ENCODE measurements at places on chromosomes 12 and 14.

GRCh38 chr12:13452955-13453570, 256.5 kb downstream of the EMP1 start:
- no peak for DNase-seq

DNA sequence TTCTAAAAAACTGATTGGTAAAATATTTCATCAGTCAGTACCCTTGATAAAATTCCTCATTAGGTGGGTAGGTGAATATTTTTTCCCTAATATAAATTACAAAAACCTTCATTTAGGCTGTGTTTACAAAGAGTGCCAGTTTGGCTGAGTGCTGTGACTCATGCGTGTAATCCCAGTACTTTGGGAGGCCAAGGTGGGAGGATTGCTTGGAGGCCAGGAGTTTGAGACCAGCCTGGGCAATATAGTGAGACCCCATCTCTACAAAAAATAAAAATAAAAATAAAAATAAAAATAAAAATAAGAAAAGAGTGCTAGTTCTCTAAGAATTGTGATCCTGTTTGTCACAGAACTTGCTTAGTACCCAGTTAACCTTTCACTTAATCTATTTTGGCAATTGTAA, 398.4 kb upstream of the RGS6 start:
- DNase-seq = no peak

DNA sequence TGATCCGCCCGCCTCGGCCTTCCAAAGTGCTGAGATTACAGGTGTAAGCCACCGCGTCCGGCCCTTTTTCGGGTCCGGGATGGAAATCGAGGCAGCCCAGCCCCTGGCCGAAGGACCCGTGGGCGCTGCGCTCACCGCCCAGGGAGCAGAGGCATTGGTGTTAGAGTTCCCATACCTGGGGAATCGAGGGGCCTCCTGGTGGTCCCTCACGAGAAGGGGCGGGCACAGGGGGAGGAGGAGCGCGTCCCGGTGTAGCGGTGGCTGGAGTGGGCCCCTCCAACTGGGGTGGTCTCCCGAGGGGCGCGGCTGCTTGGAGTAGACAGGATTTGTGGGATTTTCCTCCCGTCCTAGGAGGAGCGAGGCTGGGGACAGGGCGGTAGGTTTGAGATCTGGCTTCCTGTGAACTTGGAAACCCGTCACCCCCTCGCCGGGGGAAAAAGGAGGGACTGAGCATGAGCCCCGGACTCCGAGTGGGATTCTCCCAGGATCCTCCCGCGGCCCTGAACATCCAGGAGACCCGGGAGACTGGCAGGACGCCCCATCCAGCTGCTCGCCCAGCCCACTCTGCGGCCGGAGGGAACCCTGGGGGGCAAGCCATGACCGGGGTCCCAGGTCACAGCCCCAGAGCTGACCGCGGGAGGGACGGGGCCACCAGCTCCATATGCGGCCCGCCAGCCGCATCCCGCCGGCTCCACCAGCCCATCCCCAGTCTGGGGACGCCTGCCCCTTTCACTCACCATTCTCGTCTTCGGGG, 70.9 kb downstream of the ASCL4 start:
- DNase-seq = no peak

- no peak for DNase-seq
Measured at GRCh38 chr12:96238336-96239047, 44.3 kb downstream of the ELK3 start.

GRCh38 chr12:67798768-67799167, 150.2 kb downstream of the DYRK2 start:
- no peak for DNase-seq

DNA sequence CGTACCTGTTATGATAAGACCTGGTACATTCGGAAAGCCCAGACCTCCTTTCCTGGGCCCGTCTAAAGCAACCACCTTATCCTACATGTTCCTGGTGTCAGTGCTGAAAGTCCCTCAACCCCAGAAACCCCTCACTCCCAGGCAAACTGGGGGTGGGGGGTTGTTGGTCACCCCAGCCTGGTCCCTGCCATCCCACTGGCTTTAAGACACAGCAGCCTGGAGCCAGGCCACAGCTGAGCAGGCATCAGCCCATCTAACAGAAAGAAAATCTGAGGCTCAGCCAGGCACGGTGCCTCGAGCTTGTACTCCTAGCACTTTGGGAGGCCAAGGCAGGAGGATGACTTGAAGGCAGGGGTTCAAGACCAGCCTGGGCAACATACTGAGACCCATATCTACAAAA, 4.5 kb downstream of the SELPLG start:
- no peak for DNase-seq
